ENCODE measurements at places on chromosomes 2 and 18.

DNA sequence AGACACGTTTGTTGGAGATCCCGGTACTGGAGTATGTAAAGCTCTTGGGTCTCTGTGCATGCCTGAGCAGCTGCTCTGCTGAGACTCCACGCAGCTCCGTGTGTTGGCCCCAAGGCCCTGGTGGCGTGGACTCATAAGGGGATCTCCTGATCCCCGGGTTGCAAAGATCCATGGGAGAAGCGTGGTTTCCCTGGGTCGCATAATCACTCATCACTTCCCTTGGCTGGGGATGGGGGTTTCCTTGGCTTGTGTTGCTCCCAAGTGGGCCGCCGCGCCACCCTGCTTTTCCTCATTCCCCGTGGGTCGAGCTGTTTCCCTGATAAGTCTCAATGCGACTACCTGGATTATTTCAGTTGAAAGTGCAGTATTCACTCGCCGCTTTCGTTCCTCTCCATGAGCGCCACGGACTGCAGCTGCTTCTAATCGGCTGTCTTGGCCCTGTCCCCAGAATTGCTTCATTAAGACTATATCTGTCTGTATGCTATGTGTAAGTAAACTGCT, 76.0 kb downstream of the EPC2 start:
- no peak for DNase-seq

- no peak for DNase-seq
These were observed 113.6 kb downstream of the PDCL3 start for GRCh38 chr2:100676346-100676745.

DNA sequence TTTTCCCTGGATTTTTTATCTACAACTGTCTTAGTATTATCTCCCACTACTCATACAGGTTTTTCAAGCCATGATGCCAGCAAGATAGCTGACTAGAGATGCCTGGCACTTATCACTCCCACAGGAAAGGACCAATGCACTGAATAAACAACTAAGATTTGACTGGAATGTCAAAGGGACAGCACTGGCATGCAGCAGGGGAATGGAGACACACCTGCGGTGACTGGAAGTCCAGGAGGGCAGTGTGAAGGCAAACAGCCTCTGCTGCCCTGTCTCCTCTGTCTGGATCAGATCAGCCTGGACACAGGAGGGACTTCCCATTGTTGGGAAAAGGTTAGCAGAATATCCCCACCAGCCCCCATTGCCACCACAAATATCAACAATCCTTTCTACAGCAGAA, 85.1 kb downstream of the TMEM237 start:
- no peak for DNase-seq

DNA sequence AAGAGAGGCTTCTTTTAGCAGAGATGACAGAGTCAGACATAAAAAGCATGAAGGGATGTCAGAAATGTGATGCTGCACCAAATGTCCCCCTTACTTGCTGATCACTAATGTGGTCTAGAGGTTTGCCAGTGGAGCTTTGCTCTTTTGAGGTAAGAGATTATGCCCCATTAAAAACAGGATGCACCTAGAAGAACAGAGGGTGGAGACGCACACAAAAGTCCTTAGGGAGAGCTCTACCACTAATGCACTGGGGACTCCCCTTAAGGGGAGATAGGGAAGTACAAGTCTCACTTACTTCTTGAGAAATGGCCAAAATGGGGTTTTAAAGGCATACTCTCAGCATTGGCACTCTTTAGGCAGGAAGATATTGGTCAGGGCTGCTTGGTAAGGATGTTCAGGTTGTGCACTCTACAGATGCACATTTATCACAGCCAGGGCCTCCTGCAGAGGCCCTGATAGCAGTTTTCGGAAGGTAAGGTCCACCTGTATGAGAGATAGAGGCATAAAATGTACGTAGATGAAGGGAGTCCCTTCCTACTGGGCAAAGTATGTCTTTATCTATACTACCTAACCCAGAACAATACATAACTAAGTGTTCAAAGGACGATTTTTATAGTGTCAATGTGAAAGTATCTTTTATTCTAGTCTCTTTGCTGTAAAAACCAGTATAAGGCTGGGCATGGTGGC, 17.0 kb upstream of the SCYGR1 start:
- no peak for DNase-seq

- DNase-seq: no peak
These were observed 64.1 kb upstream of the SPHKAP start for GRCh38 chr2:228245601-228246000.

DNA sequence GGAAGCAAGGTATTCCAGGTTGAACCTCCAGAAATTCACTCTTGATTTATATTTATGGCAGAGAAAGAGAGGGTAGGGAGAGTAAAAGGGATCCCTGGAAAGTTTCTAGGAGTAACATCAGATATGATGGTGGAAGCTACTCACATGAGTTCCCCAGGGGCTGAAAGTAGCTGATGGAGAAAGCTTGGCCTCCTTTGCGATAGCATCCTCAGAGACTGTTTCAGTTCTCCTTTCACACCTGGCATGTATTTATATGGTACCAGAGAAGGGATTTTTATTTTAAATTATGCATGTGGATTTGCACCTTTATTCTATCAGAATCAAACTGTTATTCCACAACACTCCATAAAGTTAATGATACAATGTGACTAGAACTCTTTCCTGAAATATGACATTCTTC, 126.3 kb upstream of the OSR1 start:
- DNase-seq: no peak

DNA sequence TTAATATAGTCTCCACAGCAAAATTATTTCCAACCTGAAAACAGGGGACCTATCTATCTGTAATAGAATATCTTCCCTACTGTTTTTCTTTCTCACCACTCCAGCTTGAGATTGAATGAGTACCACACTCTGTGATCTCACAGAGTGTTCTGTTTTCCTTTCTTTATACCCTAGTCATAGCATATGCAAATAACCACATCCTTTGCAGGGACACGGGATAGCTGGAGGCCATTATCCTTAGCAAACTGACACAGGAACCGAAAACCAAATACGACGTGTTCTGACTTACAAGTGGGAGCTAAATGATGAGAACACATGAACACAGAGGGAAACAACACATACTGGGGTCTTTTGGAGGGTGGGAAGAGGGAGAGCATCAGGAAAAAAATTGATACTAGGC, 224.7 kb downstream of the SLC8A1 start:
- DNase-seq: no peak

GRCh38 chr2:30046979-30047378, 99.8 kb upstream of the YPEL5 start:
- DNase-seq: no peak

DNA sequence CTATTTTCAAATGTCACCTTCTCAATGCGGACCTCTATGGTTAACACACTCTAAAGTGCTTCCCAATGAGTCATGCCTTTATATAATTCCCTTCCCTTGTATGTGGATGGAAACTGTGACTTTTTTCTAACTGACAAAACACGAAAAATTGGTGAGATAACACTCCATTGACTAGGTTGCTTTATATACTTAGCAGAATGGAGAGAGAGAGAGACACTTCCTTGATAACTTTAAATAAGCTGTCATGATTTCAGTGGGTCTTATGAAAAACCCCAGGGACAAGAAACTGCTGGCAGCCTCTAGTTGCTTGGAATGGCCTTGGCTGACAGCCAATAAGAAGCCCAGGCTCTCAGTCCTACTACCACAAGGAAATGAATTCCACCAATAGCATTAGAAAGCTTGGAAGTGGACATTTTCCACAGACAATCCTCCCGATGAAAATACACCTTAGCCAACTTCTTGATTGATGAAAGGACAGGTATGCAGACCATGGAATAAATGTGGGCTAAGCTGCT, 322.2 kb downstream of the ZNF804A start:
- no peak for DNase-seq

DNA sequence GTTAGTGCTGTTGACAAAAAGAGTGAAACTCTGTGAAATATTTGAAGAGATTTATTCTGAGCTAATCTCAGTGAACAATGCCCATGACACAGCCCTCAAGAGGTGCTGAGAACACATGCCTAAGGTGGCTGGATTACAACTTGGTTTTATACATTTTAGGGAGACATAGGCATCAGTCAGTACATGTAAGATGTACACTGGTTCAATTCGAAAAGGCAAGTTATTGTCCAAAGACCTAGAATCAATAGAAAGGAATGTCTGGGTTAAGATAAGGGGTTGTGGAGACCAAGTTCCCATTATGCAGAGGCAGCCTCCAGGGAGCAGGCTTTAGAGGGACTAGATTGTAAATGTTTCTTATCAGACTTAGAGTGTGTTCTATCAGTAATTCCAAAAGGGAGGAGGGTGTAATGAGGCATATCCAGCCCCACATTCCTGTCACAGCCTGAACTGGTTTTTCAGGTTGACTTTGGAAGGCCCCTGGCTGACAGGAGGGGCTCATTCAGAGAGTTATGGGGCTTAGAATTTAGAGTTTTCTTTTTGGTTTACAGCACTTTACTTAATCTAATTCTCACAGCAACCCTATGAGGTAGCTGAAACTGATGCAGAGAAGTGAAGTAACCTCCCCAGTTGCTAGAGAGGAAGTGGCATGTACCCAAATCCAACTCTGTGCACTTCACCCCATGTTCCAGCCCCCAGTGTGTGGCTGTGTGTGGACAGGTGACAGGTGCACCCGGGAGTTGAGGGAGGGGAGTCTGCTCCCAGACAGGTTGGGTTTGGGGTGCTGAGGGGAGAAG, 28.3 kb upstream of the ASAP2 start:
- no peak for DNase-seq

DNA sequence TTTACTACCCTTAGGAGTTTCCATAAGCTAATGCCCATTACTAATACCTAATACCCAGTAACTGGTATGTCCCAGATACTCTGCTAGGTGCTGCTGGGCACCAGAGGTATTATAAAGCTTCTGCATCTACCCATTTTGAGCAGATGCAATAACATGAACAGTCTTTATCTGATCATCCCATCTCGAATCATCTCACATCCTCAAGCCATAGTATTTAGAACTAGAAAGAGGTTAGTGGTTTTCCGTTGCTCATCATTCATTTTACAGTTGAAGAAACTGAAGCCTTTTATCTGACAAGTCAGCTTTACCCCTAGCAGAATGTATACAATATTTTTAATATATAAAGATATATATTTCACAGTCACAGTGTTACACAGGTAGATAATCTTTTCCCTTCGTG, 99.1 kb upstream of the TCF4 start:
- DNase-seq: no peak

DNA sequence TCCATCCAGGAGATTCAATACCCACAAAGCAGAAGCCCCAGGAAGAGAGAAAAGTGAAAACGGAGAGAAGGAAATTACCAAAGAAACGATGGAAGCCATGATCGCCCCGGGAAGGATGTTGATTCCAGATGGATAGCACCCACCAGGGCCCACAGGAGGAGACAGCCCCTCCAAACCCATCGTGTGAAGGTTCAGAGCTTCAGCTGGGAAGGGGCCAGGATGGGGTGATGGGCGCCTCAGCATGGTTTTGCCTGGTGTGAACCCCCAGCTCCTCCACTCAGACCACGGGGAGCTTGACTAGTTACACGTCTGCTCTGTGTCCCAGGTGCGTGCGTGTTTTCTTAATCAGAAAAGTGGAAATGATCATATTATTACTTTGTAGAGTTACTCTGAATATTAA, 264.5 kb downstream of the EIPR1 start:
- DNase-seq: no peak

DNA sequence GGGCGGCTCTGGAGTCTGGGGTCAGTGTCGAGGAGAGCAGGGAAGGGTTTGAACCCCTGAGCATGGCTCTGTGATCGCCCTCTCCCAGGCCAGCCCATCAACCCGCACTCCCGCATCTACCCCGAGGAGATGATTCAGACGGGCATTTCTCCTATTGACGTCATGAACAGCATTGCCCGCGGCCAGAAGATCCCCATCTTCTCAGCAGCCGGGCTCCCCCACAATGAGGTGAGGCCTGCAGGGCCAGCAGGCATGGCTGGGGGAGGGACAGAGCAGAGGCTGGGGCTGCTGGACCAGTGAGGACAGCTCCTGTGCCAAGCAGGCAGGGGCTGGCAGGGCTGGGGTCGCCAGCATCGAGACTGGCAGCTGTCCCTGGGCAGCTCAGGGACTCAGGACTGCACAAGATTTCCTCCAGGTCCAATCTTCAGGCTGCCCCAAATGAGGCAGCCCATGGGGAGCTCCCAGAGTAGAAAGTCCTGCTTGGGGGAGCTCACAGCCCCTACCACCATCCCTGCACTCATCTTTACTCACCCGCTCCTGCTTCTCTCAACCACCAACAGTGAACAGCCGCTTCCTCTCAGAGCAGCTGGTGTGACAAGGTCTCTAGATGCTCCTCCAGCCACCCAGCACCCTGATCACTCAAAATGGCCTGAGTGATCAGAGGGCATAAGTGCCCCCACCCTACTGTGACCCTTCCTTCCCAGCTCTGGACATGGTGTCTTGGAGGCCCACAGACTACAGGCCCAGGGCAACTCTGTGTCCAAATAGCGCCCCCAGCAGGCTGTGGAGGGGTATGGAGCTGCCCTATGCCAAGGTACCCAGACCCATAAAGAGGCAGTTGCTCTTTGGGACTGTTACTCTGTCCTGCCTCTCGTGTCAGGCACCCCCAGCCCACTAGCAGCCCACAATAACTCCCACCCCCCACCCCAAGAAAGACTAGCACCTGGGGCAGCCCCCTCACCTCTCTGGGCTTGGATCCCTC, 18.3 kb upstream of the ANKRD53 start:
- DNase-seq: no peak

GRCh38 chr2:195118276-195118675, 538.8 kb upstream of the SLC39A10 start:
- no peak for DNase-seq

DNA sequence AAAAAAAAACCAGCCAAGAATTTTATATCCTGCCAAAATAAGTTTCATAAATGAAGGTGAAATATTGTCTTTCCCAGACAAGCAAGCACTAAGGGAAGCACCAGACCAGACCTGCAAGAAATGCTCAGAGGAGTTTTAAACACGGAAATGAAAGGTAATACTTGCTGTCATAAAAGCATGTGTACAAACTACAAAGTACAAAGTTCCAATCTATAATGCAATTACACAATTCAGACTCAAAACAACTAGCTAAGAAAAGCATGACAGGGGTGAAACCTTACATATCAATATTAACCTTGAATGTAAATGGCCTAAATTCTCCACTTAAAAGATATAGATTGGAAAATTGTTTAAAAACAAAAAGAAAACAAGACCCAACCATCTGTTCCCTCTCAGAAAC, 45.0 kb upstream of the ASXL3 start:
- DNase-seq: no peak

DNA sequence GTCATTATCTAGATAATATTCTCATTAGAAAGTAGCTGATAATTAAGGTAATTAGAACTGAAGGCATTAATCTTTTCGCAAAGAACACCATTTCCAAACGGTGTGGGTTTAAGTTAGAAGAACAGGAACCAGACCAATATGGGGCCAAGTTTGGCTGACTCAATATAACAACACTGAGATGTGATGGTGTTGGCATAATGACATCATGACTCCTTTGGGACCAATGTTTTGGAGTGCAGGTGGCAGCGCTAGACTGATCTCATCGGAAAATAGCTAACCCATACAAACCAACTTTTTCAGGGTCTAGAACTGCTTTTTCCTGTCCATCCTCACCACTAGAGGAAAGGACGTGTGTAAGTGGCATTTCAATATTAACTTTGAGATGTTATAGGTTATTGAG, 1171.7 kb upstream of the ZEB2 start:
- no peak for DNase-seq

GRCh38 chr2:121532347-121532766, 1.7 kb downstream of the RNU4ATAC start:
- no peak for DNase-seq

- no peak for DNase-seq
These were observed 2.8 kb downstream of the CAPN10 start for GRCh38 chr2:240589375-240589774.

- DNase-seq: no peak
These were observed 1.9 kb upstream of the SOX11 start for GRCh38 chr2:5690286-5690685.

- DNase-seq: no peak
These were observed 4.3 kb downstream of the PELI1 start for GRCh38 chr2:64139956-64140355.

- no peak for DNase-seq
These were observed 8.4 kb upstream of the SP9 start for GRCh38 chr2:174326161-174327020.
